T-helper 2 cell treated with Interferon-gamma antibody and Interleukin-4, amounts not matched to agents 5 μg/mL and 100 μg/mL, for 36 hours (primary cell): ENCODE measurements at places on chromosomes 5 and 9.

GRCh38 chr5:68793993-68794392 is 299.8 kb upstream of the SLC30A5 start:
- DNase-seq = no peak

- DNase-seq = no peak
These were observed 1.4 kb downstream of the TJP2 start for GRCh38 chr9:69175486-69175885.

DNA sequence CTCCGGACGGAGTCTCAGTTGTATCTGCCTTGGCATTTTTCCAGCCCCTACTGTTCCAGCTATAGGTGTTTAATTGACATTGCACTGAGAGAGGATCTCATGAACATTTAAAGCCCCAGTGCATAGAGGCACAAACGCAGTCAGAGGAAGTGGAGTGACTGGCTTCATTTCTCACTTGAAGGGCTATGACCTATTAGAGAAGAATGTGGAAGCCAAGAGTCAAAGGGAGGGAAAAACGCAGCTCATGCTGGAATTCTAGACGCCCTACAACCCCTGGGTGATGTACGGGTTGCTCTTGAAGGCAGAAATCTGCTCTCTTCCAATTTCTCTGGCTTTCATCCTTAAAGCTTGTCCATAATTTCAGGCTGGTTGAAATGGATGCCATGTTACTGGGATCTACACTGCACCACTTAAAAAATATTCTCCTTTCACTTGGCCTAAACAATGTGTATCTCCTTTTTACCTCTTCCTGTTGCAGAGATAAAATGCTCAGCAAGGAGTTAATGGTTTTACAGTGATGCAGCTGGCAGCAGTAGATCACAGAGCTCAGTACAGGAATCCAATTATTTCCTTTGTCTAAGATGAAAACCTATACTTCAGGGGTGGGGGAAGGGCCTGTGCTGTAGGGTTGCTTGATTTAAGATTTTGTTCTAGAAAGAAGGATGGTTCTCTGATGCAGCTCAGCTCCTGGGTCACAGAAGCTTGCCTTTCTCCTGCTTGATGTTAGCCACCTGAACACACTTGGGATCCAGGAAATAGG is 61.8 kb upstream of the MAMDC2 start:
- no peak for DNase-seq

GRCh38 chr9:112541685-112542084 is 55.1 kb downstream of the KIAA1958 start:
- DNase-seq = no peak

DNA sequence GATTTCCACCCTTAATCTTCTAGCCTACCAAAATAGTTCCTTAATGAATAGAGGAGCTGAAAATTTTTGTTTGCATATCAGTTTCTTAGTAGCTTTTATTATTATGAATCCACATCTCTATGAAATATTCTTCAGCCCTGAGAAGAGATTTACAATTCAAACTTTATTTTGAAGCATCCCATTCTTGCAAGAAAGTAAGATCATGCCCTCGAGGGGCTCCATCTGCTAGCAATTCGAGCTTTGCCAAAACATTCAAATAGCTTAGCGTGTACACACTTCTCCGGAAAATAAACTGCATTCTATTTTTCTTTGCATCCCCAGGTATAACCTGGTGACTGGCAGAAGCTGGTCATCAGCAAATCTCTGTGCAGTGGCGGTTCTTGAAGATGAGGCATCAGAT is 370.7 kb downstream of the MTRR start:
- DNase-seq = no peak

- no peak for DNase-seq
These were observed 910 bp downstream of the ENG start for GRCh38 chr9:127853312-127854183.

- DNase-seq = no peak
These were observed 8.7 kb upstream of the CORO2A start for GRCh38 chr9:98201102-98201501.

GRCh38 chr9:35831040-35831439 is 2.0 kb downstream of the TMEM8B start:
- DNase-seq = no peak
